ENCODE measurements at places on chromosomes 6 and 20.

GRCh38 chr6:129882510-129883023 lies 21.5 kb upstream of the TMEM244 start:
- no peak for DNase-seq

- DNase-seq, result no peak
Observed at GRCh38 chr6:113595911-113596376, 261.2 kb upstream of the MARCKS start.

- DNase-seq, result no peak
Observed at GRCh38 chr6:52511572-52512151, 65.2 kb downstream of the TRAM2 start.

DNA sequence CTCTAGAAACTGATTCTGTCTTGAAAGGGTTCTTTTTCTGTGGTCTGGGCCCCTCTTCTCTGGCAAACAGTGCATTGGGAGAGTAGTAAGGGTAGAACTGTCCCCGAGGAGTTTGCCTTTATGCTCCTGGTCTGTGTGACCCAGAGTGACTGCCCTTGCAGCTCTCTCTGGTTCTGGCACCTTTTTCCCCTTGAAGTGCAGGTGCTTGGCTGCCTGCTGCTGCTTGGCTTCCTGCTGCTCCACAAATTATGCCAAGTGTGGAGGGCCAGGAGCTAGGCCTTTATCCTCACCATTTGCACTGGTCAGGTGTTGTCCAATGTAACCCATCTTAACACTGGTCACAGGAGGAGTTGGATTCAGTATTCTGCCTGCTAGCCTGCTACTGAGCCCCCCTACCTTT lies 11.2 kb downstream of the KIZ start:
- no peak for DNase-seq

DNA sequence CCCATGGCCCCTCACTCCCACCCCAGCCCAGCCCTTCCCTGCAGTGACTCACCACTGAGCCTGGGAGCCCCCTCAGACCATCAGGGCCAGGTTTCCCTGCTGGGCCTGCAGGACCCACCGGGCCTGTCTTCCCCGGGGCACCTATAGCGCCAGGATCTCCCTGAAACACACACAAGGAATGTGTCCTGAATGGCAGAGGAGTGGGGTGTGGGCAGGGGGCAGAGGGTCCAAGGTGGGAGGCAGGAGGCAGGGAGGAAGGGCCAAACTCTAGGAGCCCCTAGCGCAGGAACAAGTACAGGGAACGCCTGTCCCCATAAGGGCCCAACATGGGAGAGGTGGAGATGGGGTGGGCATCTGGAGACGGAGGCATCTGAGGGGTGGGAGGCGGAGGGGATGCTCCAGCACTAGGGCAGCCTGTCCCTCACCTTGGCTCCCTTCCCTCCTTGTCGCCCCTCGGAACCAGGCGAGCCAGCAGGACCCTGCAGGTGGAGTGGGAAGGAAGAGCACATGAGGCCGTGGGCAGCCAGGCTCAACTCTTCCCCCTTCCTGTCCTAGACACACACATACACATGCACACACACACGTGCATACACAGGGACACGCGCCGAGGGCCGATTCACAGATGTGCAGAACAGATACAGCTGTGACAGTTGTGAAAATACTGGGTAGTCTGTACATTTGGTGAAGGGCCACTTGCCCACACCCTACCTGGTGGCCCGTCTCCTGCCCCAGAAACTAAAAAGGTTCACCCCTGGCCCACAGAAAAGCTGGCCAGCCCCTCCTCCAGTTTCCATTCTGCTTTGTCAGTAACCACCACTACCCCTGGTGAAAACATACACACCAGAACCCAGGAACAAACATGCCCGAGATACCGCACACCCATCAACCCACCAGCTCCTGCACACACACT lies 24.6 kb downstream of the COL11A2 start:
- DNase-seq, result no peak
